ENCODE measurements at places on chromosomes 5 and 9.

- no peak overlapping the region for H3K27ac ChIP-seq
- DNase-seq, result no peak
- H3K36me3 ChIP-seq, result peaks cover 4% of the 10 kb centered on the region
- H3K27me3 ChIP-seq, result no peaks in the 10 kb centered on the region
Measured at GRCh38 chr9:3398232-3398648, 127.6 kb downstream of the RFX3 start.

DNA sequence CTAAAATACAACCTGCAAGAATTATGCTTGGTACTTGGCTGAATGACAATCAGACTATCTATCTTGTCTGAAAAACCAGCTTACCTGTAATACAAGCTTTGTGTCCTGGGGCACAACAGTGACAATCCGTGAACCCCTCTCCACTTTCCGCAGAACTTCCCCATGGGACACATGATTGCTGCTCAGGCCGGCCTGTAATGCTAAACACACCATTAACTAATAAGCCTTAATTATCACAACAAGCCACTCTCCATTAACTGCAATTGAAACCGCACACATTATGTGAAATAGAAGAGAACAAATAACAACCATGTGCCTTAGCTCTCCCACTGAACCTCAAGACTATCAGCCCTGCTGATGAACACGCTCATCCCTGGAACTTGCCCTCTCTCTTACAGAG lies 33.7 kb downstream of the ELP1 start:
- no peaks in the 10 kb centered on the region for H3K27me3 ChIP-seq
- no peaks in the 10 kb centered on the region for H3K4me1 ChIP-seq
- no peak for DNase-seq
- H3K27ac ChIP-seq, result no peak overlapping the region

GRCh38 chr5:172370648-172371545 lies 83.4 kb downstream of the SH3PXD2B start:
- peak; percentile 72 for DNase-seq
- no peaks in the 10 kb centered on the region for H3K27me3 ChIP-seq

GRCh38 chr9:35907711-35908503 lies 1.4 kb upstream of the SPAAR start:
- H3K4me3 ChIP-seq, result no peak overlapping the region
- peaks cover 34% of the 10 kb centered on the region for H3K4me1 ChIP-seq
- DNase-seq, result peak; percentile 58
- no peaks in the 10 kb centered on the region for H3K27me3 ChIP-seq
- peak overlapping the region; percentile 63 for H3K27ac ChIP-seq

- no peaks in the 10 kb centered on the region for H3K36me3 ChIP-seq
- no peaks in the 10 kb centered on the region for H3K27me3 ChIP-seq
- H3K4me1 ChIP-seq, result peaks cover 8% of the 10 kb centered on the region
- no peak for DNase-seq
Measured at GRCh38 chr5:99176186-99176585, 247.4 kb upstream of the CHD1 start.

GRCh38 chr5:73031839-73032238 lies 76.0 kb downstream of the FCHO2 start:
- DNase-seq, result peak; percentile 24
- no peaks in the 10 kb centered on the region for H3K27me3 ChIP-seq

- no peak overlapping the region for H3K4me3 ChIP-seq
- DNase-seq, result no peak
- H3K27me3 ChIP-seq, result no peaks in the 10 kb centered on the region
- H3K4me1 ChIP-seq, result no peaks in the 10 kb centered on the region
- H3K36me3 ChIP-seq, result no peaks in the 10 kb centered on the region
Measured at GRCh38 chr9:85067792-85068191, 398.3 kb downstream of the NTRK2 start.

- H3K4me3 ChIP-seq, result peak overlapping the region; percentile 69
- no peak for DNase-seq
- no peaks in the 10 kb centered on the region for H3K27me3 ChIP-seq
- H3K36me3 ChIP-seq, result no peaks in the 10 kb centered on the region
- no peak overlapping the region for H3K27ac ChIP-seq
Measured at GRCh38 chr9:137421838-137422603, 941 bp downstream of the EXD3 start.

GRCh38 chr5:63111891-63112290 lies 533.3 kb downstream of the LRRC70 start:
- H3K4me3 ChIP-seq, result no peak overlapping the region
- no peaks in the 10 kb centered on the region for H3K36me3 ChIP-seq
- no peaks in the 10 kb centered on the region for H3K27me3 ChIP-seq
- no peak for DNase-seq
- H3K4me1 ChIP-seq, result no peaks in the 10 kb centered on the region

- H3K27me3 ChIP-seq, result no peaks in the 10 kb centered on the region
- no peak overlapping the region for H3K27ac ChIP-seq
- H3K36me3 ChIP-seq, result no peaks in the 10 kb centered on the region
- H3K4me3 ChIP-seq, result no peak overlapping the region
Measured at GRCh38 chr5:131996210-131997025, 15.0 kb downstream of the ACSL6 start.

GRCh38 chr5:93874080-93874479 lies 132.7 kb upstream of the POU5F2 start:
- no peaks in the 10 kb centered on the region for H3K36me3 ChIP-seq
- peak; percentile 27 for DNase-seq
- no peaks in the 10 kb centered on the region for H3K27me3 ChIP-seq
- no peak overlapping the region for H3K4me3 ChIP-seq
- H3K4me1 ChIP-seq, result no peaks in the 10 kb centered on the region

- no peak within 1 kb of the TSS for H3K27ac ChIP-seq
- peak within 1 kb of the TSS; percentile 69 for H3K4me3 ChIP-seq
- no peaks in the 10 kb centered on the region for H3K4me1 ChIP-seq
- no peaks in the 10 kb centered on the region for H3K36me3 ChIP-seq
- H3K27me3 ChIP-seq, result no peaks in the 10 kb centered on the region
- peak; percentile 92 for DNase-seq
Measured at GRCh38 chr5:157743163-157744050, at the start of gene LSM11. TSS of gene LSM11 (plus strand) at chr5:157743712. CDS start at chr5:157743751, 39 bp downstream.

DNA sequence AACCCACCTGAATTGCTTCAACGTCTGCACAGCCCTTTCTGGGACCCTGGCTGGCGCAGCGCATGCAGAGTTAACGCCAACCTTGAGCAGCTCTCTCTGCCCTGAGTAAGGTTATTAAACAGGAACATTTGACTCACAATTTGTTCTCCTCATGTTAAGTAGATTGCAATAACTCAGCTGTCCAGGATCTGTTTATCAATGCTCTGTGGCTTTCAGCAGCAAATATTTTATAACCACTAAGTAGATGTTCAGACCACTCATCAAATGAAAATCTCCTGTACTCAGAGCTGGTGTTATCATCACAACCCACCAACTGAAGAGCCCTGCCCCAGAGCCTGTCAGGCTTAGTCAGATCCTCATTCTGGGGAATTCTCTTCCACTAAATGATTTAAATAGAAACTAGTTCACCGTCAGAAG lies 403.0 kb downstream of the ZNF608 start:
- H3K4me1 ChIP-seq, result peaks cover 27% of the 10 kb centered on the region
- peak; percentile 91 for DNase-seq
- no peak overlapping the region for H3K4me3 ChIP-seq

DNA sequence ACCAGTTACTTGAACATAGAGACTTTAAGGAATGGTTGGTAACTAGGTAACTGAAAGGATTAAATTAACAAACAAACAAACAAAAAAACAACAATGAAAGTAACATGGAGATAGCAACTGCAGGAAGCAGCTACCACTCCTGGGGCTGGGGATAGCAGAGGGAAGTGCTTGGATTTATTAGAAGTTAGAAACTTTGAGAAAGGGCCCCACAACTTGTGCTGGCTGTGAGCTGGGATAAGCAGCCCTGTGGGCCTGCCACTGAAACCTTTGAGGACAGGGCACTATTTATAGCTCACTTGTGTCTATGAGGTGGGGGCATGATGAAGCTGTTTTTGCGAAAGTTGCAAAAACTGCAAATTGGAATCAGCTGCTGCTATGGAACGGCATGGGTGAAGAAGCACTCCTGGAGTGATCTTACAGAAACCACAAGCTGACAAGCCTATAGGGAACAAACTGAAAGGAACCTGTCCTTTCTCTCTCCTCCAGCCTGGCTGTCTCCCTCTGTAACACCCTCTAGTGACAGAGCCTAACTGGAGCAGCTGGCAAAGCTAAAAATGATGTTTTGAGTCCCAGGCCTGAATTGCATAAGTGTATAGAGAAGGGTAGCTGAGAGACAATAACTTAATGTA lies 91.4 kb upstream of the RANBP6 start:
- no peaks in the 10 kb centered on the region for H3K27me3 ChIP-seq
- peak; percentile 69 for DNase-seq
- H3K27ac ChIP-seq, result peak overlapping the region; percentile 92

- no peaks in the 10 kb centered on the region for H3K36me3 ChIP-seq
- H3K4me3 ChIP-seq, result no peak overlapping the region
- no peak overlapping the region for H3K27ac ChIP-seq
- DNase-seq, result no peak
Measured at GRCh38 chr5:145110834-145111233, 724.3 kb downstream of the PRELID2 start.

- no peaks in the 10 kb centered on the region for H3K4me1 ChIP-seq
- no peak for DNase-seq
- no peak overlapping the region for H3K4me3 ChIP-seq
- no peaks in the 10 kb centered on the region for H3K36me3 ChIP-seq
- no peak overlapping the region for H3K27ac ChIP-seq
Measured at GRCh38 chr5:171318026-171318425, 9.0 kb downstream of the TLX3 start.

- no peaks in the 10 kb centered on the region for H3K27me3 ChIP-seq
- H3K36me3 ChIP-seq, result no peaks in the 10 kb centered on the region
Measured at GRCh38 chr5:131304414-131304813, 40.6 kb downstream of the CDC42SE2 start.

- no peak overlapping the region for H3K27ac ChIP-seq
- no peaks in the 10 kb centered on the region for H3K4me1 ChIP-seq
- peak overlapping the region; percentile 63 for H3K4me3 ChIP-seq
- DNase-seq, result no peak
Measured at GRCh38 chr9:128703616-128704355, 1.5 kb downstream of the PKN3 start.

DNA sequence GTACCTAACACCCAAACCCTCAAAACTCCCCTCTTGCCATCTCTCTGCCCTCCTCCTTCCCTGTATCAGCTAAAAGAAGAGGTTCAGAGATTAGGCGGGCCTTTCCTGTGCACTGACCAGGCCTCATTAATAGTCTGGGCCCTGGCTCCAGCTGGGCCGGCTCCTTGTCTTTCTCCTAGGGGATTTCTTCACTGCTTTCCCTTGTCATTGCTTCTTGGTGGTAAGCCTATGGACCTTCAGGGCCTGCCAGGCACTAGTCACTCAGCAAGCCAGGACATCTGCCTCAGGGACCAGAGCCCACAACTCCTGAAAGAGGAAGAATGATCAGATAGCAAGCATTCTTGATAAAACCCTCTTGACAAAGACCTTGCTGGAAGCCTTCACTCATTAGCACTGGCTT lies 50.9 kb downstream of the MRRF start:
- DNase-seq, result no peak
- peaks cover 9% of the 10 kb centered on the region for H3K36me3 ChIP-seq
- H3K4me3 ChIP-seq, result no peak overlapping the region

DNA sequence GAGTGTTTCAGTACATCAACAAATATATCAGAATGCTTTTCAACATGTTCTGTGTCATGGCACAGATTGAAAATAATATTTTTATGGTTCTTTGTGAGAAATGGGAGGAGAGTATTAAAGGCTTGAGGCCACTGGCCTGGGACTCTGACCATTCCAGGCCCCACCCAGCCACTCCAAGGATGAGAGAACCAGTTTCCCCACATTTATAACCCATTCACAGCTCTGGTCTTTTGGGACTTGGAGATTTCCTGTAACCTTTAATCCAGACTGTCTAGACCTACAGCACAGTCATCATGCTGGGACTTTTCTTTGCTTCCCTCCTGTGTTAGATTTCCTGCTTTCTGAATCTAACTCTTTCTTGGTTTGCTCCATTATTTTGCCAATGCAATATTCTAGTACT lies 389.6 kb downstream of the KIAA0825 start:
- no peak overlapping the region for H3K4me3 ChIP-seq
- H3K27ac ChIP-seq, result no peak overlapping the region
- peaks cover 9% of the 10 kb centered on the region for H3K27me3 ChIP-seq
- H3K4me1 ChIP-seq, result peaks cover 9% of the 10 kb centered on the region
- DNase-seq, result no peak

GRCh38 chr5:174504266-174504726 lies 220.1 kb upstream of the MSX2 start:
- H3K4me3 ChIP-seq, result no peak overlapping the region
- no peaks in the 10 kb centered on the region for H3K27me3 ChIP-seq
- no peaks in the 10 kb centered on the region for H3K4me1 ChIP-seq
- H3K36me3 ChIP-seq, result no peaks in the 10 kb centered on the region

DNA sequence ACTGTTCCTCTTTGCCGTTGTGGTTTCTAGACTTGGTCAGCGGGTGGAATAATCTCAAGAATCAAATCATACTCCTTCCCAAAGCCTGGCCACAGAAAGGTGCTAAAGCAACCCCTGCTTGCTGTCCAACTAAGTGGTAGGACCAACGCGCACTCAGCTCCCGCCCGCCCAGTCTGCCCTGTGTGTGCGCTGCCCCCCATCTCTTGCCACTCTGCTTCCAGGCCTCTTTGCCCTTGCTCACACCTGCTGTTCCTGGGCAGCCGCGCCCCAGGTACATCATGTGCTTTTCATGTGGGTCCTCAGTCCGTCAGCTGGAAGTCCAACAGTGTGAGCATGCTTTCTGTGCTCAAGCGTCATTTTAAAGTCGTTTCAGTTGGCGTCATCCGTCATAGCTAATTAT lies 65.5 kb downstream of the SYK start:
- H3K4me1 ChIP-seq, result no peaks in the 10 kb centered on the region
- no peak overlapping the region for H3K4me3 ChIP-seq
- no peak overlapping the region for H3K27ac ChIP-seq
- no peak for DNase-seq
- no peaks in the 10 kb centered on the region for H3K36me3 ChIP-seq
- peaks cover 3% of the 10 kb centered on the region for H3K27me3 ChIP-seq

DNA sequence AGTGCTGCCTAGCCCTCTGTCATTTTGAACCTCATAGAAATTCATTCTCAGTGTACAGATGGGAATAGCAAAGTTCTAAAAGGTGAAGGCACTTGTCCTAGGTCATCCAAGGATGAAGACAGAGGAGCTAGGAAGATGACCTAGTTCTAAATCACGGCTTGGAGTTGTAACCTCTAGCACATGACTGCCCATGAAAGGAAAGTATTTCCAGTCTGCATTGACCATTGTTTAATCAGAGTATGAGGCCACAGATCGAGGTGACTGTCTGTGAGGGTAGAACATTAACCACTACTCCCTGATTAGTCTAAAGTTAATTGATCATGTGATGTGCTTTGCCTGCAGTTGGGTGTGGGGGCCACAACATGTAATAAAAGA lies 674 bp upstream of the TNFSF15 start:
- DNase-seq, result no peak
- H3K36me3 ChIP-seq, result no peaks in the 10 kb centered on the region
- H3K27ac ChIP-seq, result no peak overlapping the region
- H3K4me1 ChIP-seq, result no peaks in the 10 kb centered on the region
- no peak overlapping the region for H3K4me3 ChIP-seq

- DNase-seq, result peak; percentile 69
- H3K27ac ChIP-seq, result no peak overlapping the region
- H3K4me3 ChIP-seq, result no peak overlapping the region
- H3K36me3 ChIP-seq, result no peaks in the 10 kb centered on the region
- no peaks in the 10 kb centered on the region for H3K27me3 ChIP-seq
Measured at GRCh38 chr9:120755810-120756434, 37.3 kb downstream of the FBXW2 start.

All from cardiac muscle cell (in vitro differentiated cells and primary cell).